SJSA1 (cell line): ENCODE measurements at places on chromosomes 6 and 20. TPM values are rescaled to one million over a fixed set of nuclear protein-coding genes. Genes with fewer than 3 reads are reported as not detected.

GRCh38 chr6:36838896-36839748 is at the start of gene CPNE5:
Gene CPNE5, minus strand, starts transcription at chr6:36839444. Its CDS starts 67 bp downstream, at chr6:36839377.
- DNase-seq: no peak

DNA sequence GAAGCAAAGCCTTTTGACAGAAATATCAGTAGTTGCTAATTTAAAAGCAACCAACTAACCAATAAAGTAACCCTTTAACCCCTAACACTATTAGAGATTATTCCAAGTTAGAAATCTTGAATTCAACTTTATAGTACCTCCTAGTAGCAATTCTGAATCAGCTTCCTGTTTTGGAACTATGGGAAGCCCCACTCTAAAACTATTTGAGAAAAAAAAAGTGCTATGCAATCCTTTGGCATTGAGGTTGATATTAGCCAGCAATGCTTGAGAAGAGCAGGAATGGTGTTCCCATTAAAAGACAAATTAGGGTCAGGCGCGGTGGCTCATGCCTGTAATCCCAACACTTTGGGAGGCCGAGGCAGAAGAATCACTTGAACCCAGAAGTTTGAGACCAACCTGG is 306.2 kb upstream of the ZFP64 start:
- peak; percentile 19 for DNase-seq

DNA sequence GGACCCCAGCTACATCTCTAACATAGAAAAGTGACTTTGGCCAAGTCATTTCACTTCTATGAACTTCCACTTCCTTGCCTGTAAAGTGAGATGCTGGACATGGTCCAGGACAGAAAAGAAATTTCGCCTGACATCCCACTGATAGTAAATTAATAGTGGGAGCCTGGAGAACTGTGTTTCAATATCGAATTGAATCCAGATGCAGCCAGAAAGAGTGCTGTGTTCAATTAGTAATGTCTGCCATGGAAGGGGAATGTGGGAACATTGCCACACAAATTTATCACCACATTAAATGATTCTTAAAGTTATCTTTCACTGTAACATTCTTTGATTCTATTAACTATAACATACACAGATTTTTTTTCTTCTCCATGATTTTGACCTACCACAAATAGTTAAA is 255.0 kb downstream of the HACE1 start:
- no peak for DNase-seq

DNA sequence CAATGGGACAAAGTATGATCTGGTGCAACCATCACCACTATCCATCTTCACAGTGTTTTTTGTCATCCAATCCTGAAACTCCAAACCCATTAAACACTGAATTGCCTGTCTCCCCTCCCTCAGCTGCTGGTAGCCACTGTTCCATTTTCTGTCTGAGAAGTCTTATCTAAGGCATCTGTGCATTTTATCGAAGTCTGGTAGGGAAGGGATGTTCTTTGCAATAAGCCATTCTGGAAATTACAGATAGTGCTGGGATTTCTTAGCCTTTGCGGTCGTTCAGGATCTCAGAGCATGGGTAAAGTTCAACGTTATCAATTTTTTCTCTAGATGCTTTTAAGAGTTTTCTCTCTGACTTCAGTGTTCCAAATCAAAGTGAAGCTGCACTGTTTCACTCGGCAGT is 24.1 kb downstream of the KIF25 start:
- no peak for DNase-seq

- DNase-seq: no peak
These were observed 13.2 kb upstream of the RNF8 start for GRCh38 chr6:37340639-37340943.

DNA sequence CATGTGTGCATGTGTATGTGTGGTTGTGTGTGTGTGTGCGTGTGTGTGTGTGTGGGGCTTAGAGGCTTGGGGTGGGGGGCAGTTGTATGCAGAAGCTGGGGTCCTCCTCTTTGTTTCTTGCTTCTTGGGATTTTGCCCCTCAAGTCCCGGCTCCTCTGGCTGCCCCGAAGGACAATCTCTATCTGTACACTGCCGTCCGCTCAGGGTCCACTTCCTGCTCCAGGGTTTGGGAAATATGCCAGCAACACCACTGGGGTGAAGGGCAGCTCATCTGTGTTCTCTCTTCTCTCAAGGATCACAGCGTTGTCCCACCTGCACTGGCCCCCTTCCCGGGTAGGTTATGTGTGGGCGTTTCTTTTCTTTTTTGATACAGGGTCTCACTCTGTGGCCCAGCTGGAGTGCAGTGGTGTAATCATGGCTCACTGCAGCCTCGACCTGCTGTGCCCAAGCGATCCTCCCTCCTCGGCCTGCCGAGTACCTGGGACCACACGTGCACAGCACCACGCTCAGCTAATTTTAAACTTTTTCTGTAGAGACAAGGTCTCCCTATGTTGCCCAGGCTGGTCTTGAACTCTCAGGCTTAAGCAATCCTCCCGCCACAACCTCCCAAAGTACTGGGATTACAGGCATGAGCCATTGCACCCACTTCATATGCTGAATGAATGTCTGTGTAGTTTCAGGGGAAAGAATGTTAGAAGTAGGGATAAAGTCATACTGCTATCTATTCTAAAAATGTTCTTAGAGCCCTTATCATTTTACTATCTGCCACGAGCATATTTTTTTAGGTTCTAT is 25.7 kb downstream of the SLC2A4RG start:
- no peak for DNase-seq

DNA sequence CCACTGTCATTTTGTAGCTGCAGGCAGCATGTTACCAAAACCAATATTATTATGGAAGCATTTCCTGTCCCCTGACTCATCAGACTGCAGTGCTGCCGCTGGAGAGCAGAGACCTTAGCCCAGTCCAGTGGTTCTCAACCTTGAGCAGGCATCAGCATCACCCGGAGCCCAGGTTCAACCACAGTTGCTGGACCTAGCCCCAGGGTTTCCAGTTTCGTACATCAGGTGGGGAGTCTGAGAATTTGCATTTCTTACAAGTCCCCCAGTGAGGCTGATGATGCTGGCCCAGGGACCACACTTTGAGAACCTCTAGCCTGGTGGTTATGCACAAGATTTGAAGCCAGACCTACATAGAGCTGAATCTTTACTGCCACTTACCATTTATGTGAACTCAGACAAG is 47.3 kb downstream of the LY86 start:
- no peak for DNase-seq

- DNase-seq: peak; percentile 71
These were observed 118.7 kb downstream of the CLIC5 start for GRCh38 chr6:45896783-45897441.

DNA sequence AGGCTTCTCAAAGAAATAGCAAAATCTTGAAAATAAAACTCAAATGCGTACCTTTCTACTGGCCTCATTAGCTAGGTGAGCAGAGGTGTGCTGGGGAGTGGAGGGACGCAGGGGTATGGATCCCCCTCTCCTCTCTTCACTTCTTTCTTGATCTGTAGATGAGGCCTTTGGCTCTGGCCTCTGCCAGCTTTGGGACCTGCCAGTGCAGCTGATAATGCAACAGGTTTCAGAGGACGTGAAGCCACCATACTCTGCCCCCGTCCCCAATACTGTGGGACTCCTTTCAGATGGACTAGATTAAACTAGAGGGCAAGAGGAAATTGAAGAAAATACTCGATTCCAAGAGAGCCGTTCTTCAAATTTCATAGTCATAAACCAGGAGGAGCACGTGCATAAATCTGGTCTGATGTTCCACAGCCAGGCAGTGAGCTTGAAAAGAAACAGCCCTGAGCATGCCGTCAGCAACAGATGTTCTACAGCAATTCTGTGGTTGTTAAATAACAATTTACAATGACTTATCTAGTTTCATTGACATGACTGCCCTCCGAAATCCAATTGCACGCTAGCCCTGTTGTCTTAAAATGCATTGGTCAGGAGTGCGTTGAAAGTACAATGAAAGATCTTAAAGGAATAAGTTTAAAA is 245.3 kb upstream of the FOXQ1 start:
- DNase-seq: no peak

DNA sequence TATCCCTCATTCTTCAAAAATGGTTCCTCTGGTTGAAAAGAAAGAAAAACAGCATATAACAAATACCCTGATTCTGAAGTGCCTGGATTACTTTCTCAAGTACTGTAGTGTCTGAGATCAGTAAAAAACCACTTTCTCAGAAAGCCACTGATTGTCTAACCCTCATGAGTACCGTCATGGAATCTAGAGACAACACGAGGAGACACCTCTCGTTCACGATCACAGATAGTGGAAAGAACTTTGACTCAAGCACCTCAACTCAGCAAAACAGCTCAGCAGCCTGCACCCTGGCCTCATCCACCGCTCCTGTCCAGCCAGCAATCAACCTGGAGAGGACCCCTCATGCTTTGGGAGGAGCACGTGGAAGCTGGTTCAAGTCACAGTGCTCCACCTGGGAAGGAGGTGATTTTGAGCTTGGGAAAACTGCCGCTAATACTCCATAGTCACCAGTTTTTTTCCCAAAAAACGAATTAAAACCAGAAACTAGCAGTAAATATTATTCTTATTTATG is 1.0 kb downstream of the SCML4 start:
- no peak for DNase-seq

DNA sequence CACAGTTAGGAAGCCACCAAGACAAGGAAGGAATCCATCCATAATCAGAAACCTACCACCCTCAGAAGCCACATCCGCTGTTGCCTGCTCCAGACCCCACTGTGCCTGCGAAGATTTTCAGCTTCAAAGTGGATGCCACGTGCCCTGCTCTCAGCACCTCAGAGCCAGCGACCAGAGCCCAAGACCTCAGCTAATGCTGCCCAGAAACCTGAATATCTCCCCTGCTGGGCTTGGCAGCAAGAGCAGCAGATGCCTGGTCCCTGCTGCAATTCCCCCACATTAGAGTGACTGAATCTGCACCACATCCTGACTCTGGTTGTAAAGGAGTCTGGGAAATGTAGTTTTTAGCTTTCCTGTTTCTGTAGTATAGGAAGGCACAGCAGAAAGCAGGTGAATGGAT is 10.7 kb upstream of the ULBP3 start:
- no peak for DNase-seq

GRCh38 chr6:55601120-55601519 is 22.1 kb upstream of the HMGCLL1 start:
- no peak for DNase-seq

GRCh38 chr20:14853079-14853478 is 515.7 kb upstream of the FLRT3 start:
- DNase-seq: no peak

DNA sequence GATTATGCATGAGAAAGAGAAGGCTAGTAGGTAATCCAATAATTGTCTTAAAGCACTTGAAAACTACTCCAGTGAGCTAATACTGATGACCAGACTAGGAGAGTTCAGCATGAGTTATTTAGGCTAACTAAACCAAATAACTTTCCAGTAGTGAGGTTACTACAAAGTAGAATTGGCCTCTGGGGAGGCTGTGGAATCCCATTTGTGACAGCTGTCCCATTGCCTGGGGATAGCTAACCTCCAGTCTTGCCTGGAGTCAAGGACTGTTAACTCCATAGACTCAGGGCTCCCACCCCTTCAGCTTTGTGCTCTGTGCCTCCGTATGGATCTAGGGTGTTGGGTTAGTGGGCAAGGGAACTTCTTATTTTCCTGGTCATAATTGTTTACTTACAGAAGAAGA is 51.0 kb downstream of the KCNQ5 start:
- no peak for DNase-seq

GRCh38 chr6:142896732-142897131 is 48.2 kb downstream of the HIVEP2 start:
- DNase-seq: no peak

DNA sequence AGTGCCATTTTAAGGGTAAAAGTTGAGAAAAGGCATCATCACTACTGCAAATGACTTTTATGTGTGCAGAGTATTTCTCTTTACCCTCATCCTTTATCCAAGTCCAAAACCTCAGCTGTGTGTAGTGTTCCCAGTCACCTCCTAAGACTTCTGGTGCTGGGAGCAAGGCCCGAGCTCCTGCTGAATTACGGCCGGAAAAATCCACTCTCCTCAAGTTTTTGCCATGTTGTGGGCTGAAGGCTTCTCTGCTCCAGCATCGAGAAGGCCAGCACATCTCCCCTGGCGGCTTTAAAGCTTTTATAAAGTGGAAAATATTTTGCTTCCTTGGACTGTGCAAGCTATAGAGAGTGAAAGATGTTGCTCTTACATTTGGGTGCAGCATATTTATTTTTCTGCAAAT is 153.2 kb upstream of the THBS2 start:
- no peak for DNase-seq

DNA sequence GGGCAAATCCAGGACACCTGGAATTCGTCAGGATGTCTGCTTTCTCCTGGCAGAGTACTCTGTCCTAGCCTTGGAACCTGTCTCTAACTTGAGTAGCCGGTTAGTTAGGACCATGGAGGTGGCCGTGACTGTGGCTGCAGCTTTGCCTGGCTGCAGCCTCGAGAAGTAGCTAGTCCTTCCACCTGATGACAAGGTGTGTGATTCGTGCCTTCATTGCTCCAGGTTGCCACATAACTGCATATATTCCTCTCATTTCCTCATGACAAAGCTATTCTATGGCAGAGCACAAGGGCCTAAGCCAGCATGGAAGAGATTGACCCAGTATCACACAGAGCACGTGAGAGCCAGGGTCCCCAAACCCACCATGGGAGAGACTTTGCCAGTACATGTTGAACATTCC is 39.8 kb upstream of the KIF25 start:
- DNase-seq: no peak

GRCh38 chr20:50484271-50484976 is 25.8 kb upstream of the PTPN1 start:
- no peak for DNase-seq

- DNase-seq: no peak
These were observed 64.8 kb downstream of the SLC2A10 start for GRCh38 chr20:46774236-46774635.

DNA sequence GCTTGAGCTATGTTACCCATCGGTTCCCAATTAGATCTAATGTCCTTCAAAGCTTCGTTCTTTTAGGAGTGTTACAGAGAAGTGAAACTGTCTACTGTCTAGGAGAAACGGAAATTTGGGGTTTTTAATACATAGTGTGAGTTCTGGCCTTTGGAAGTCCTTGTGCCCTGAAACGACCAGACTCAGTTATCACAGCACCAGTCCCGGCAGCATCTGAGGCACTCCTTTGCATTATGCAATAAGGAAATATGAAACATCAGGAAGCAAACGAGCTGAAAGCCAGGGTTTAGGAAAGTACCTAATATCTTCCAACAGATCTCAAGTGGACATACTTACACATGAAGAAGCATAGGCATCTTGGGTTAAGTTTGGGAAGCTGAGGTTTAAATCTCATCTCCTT is 61.8 kb upstream of the ADGRF1 start:
- DNase-seq: no peak

GRCh38 chr6:167091026-167091804 is 31.7 kb upstream of the CCR6 start:
- DNase-seq: no peak

DNA sequence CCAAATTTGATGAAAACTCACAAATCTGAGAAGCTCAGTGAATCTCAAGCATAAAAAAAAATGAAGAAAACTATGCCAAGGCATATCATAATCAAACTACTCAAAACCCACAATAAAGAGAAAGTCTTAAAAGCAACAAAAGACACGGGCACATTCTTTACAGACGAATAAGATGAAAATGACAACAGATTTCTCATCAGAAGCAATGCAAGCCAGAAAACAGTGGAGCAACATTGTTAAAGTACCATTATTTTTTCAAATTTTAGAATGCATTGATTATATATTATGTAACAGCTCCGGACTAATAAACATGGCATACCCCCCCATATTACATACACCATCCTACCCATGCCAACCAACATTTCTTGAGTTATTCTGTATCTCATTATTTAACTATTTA is 55.3 kb upstream of the INSM1 start:
- DNase-seq: no peak

CLDN20 gene
- not detected in 2 replicates for total RNA-seq

CDH4 gene
- 0.13 TPM in 1 of 2 replicates, not detected in the other for total RNA-seq

PMEPA1 gene
- 4.9 and 13.9 TPM in 2 replicates for total RNA-seq

MEP1A gene
- 0.08 and 1.0 TPM in 2 replicates for total RNA-seq

C20orf204 gene
- 0.24 and 0.94 TPM in 2 replicates for total RNA-seq
